NCI-H226 (cell line): ENCODE measurements at places on chromosomes 1 and 21.

DNA sequence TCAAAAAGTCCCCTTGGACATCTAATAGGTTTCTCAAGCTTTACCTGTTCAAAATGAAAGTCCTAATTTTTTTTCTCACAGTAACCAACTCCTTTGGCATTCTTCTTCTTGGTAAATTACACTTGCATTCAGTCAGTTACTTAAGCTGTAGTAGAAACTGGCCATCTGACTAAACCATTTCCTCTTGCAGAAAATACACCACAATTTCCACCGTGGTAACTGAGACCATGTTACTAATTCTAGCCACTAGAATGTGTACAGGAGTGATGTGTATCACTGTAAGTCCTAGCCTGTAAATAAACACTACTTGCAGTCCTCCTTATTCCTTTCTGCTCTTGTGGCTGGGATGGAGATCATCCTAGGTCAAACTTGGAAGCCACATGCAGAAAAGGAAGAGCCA, 965.4 kb upstream of the TMPRSS15 start:
- DNase-seq = no peak

- DNase-seq = no peak
These were observed 212.5 kb upstream of the MAP1LC3C start for GRCh38 chr1:242211254-242212022.

DNA sequence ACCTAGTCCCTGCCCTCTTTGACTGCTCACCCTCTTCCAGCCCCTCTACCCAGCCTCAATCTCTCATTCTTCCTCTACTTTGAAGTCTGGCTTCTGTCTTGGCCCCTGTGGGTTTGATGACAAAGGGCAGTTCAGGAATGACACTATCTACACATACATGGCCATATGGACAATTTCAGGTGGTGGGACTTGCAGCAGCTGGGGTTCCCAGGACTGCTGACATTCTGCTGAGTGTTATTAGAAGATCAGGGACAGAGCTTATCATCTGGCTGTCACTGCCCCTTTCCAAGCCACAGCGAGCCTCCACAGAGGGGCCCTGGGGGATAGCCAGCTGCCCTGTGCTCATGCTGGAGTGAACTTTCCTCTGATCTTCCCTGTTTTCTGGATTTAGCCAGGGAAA, 97.4 kb upstream of the IPO9 start:
- DNase-seq = no peak

- no peak for DNase-seq
These were observed 25.5 kb upstream of the ZC3H12A start for GRCh38 chr1:37448691-37449417.

DNA sequence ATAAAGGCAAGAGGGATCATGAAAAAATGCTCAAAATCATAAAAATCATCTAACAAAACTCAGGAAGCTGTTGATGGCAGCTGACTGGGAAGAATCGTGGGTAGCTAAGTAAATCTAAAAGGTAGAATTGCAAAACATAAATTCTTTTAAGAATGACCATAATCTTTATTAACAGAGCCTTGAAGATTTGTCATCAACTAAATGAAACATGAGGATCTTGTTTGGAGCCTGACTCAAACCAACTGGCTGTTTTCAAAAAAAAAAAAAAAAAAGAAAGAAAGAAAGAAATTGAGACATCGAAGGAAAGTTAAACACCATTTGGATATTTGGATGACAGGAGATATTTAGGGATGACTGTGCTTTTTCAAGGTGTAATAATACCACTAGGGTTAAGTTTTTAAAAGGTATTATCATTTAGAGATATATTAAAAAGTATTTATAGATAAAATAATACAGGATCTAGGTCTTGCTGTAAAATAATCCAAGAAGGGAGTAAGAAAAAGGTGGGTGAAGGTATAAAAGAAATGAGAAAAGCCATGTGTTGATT, 48.6 kb downstream of the CD34 start:
- no peak for DNase-seq

DNA sequence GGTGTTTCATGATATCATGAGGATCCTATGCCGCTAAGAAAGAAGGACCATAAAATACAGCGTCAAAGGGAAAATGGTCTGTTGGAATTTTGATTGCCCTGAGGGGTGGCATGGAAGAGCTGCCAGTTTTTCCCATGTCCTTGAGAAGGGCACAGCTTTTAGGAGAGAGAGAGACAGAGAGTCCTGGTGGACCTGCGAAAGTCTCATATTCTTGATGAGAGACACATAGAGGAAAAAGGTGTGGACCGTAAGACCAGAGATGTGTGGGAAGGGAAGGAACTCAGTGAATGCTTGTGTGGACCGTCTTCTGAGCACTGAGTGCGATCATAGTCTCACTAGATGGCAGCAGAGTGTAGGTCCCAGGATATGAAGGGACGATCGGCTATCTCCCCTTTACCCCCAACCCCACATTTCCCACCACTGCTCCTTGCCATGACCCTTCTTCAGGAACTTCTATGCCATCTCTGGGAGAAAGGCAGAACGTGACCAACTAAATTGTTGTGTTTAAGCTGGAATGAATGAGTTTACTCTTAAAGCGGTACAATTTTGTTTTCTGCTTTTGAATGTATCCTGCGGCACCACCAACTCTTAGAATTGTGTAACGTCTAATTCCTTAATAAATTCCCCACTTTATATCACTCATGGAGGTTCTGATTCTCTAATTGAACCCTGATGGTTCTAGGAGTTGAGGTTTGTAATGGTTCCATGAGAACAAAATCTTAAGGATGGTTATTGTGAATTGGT, 117.7 kb downstream of the CTH start:
- DNase-seq = no peak

- DNase-seq = no peak
These were observed 109.7 kb downstream of the SLC35F3 start for GRCh38 chr1:234014208-234014607.

DNA sequence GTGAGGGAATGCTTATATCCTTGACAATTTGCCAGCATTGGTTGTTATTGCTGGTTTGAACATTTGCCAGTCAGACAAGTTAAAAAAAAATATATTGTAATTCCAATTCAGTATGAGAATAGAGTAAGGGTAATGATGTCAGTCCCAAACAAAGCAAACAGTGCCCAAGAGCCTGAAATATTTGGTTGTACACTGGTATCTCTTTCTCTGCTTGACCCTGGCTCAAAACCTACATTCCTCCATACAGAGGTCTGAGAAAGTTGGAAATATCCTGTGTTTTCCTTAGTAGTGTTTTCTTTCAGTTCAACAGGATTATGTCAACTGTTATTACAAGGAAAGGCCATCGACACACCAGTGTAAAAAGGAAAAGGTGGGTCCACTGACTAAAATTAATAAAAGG, 145.6 kb downstream of the MRPL39 start:
- DNase-seq = peak; percentile 37

- DNase-seq = no peak
These were observed 510 bp upstream of the GNG5 start for GRCh38 chr1:84506729-84507453.

GRCh38 chr1:26743426-26744059, 44.2 kb upstream of the PIGV start:
- DNase-seq = no peak

- DNase-seq = no peak
These were observed 38.9 kb downstream of the PGM1 start for GRCh38 chr1:63632110-63632509.

- DNase-seq = peak; percentile 79
These were observed 20.1 kb downstream of the PPT1 start for GRCh38 chr1:40076895-40077312.

DNA sequence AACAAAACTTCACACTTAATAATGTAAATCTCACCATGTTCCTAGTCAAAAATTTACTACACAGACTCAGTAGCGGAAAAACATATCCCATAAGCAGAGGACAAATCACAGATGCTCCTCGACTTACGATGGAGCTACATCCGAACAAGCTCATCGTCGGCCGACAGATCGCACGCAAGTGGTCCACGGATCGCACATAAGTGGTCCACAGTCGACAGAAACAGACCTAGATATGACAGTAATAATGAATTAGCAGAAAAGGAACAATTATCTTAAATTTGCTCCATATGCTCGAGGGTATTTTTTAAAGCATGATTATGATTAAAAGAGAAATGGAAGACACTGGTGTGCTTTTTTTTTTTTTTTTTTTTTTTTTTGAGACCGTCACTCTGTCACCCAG, 36.3 kb downstream of the WDR4 start:
- DNase-seq = no peak

DNA sequence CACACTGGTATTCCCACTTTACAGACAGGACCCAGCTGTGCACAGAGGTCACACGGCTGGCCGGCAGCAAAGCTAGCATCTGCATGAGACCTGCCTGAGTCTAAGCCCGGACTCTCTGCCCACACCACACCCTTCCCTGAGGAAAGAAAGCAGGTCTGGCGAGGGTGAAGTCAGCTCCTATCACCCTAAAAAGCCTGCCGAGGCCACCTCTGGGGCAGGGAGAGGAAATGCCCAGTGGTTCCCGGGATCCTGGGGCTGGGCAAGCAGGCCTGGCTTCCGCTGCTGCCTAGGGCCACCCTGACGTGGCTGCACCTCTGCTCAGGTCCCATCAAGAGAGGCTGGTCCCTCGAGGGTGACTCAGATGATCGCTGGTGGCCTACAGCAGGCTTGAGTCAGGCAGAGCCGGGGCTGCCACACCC, 42.2 kb downstream of the RAP1GAP start:
- DNase-seq = no peak

DNA sequence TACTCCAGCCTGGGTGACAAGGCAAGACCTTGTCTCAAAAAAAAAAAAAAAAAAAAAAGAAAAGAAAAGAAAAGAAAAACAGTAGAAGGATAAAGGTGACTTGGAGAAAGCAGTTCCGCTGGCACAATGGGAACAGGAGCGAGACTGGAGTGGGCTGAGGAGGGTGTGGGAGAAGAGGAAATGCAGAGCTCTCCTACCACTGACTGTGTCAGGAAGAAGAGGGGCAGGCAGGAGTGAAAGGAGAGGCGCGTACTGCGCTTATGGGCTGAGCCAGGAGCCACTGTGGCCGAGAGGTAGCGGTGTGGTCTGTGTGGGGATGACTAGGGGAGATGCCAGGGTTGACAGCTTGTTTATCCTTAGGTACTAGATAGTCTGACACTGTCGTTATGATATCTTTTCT, 6.4 kb upstream of the PROK1 start:
- DNase-seq = no peak

- DNase-seq = no peak
These were observed 39.9 kb upstream of the SRSF10 start for GRCh38 chr1:24020025-24020424.

- peak; percentile 95 for DNase-seq
These were observed 1.3 kb downstream of the CDK18 start for GRCh38 chr1:205505791-205506190.

GRCh38 chr1:64318428-64318827, 115.0 kb downstream of the UBE2U start:
- no peak for DNase-seq

- DNase-seq = peak; percentile 75
These were observed 46.3 kb upstream of the TNFSF18 start for GRCh38 chr1:173097001-173097400.

DNA sequence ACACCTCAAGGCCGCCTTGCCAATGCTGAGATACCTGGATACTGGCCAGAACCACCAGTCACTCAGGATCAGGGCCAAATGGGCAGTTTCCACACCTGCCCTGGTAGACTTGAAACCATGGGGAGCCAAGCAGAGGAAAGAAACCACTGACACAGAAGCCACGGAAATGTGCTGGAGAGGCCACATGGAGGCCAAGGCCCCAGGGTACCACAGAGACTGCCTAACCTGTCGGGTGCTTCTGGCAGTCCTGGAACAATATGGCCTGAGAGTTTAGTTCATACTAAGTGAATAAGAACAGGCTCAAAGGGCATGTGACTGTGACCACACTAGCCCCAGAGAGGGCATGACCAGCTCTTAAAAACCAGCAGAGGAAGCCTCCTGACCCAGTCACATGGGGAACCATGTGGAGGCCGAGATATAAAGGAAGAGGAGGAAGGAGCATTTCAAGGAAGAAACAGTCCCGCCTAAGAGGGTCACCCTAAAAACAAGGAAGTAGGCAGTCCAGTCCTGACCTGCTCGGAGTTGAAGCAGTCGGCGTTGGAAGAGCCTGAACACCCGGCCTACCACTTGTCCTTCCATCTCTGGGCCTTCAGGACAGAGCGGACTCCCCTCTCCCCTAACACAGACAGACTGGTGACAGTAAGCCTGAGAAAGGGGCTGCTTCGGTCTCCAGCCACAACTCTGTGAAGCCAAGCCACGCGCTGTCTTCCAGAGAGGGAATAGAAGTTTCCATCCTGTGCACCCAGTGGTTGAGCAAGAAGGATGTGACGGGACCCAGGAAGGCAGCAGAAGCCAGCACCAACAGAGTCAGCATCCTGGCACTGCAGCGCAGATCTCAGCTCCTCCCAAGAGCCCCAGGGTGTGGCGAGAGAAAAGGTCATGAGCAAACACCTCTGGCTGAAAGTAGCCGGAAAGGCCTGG, at the start of gene DENND2D:
Gene DENND2D (minus strand): TSS at position 766 of the 921 bp plus-strand sequence. CDS start 187 bp downstream, at position 579.
- DNase-seq = no peak

- no peak for DNase-seq
These were observed 6.0 kb upstream of the KNCN start for GRCh38 chr1:46557403-46557802.

DNA sequence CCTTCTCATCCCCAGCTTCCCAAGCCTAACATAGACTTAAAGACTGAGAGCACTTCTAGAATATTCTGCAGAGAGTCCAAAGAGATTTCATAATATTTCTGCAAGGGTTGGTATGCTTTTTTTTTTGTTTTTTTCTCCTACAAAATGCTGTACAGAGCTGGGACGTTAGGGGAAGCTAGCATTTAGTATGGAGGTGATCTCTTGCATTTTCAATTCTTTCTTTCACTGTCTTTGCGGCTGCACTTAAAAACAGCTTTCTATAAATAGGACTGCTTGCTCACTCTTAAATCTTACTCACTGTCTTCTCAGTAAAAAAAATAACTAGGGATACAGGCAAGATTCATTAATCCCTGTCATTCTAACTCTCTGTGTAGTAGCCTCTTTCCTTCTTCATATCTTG, 7.4 kb downstream of the DSCAM start:
- no peak for DNase-seq

DNA sequence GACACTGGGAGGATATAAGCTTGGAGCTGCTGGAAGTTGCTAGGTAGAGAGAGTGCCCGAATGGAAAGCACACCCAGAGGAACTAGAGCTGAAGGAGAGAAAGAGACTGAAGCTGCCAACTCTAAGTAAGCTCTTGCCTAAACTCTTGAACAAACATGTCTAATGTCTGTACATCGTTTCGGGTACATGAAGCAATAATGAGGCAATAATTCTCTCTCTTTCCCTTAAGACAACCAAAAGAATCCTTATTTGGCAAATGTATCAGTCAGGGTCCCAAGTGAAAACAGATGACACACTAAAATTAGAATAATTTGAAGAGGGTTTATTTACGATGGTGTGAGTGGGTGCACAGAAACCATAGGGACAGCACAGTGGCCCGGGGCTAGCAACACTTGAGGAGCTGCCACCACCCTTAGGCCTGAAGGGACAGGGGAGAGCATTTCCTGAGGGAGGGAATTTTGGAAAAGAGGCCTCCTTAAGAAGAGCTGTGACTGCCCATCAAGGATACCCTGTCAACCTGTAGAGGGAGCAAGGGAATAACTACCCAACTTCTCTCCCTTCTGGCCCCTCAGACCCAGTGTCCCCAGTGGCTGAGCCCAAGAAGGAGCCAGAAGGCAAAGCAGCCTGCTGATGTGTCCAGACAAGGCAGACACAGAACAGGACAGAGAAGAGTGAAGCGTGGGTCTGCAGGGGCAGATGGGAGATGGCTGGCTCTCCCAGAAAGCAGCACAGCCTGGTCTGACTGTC, 36.1 kb upstream of the KHDRBS1 start:
- peak; percentile 5 for DNase-seq

- DNase-seq = peak; percentile 88
These were observed 27.0 kb downstream of the MFSD2A start for GRCh38 chr1:39981945-39982344.
